Keratinocyte (primary cell): ENCODE measurements at places on chromosomes 5 and 9. TPM values are rescaled to one million over a fixed set of nuclear protein-coding genes. Genes with fewer than 3 reads are reported as not detected.
A peak's percentile ranks its signal among the peaks of the same experiment; 100 is the strongest.

Gene LCN9
- polyA plus RNA-seq: not detected in 3 replicates

GRCh38 chr9:129027224-129027684, 877 bp downstream of the SH3GLB2 start:
- H3K4me3 ChIP-seq: peak overlapping the region; percentile 64
- no peak for DNase-seq
- no peaks in the 10 kb centered on the region for H3K27me3 ChIP-seq

Gene SPINK6
- polyA plus RNA-seq: 25.8 to 67.7 TPM (median 35.5 TPM) in 3 replicates

GRCh38 chr9:7930613-7931012, 131.0 kb upstream of the DMAC1 start:
- H3K4me3 ChIP-seq: no peak overlapping the region
- no peaks in the 10 kb centered on the region for H3K27me3 ChIP-seq
- no peaks in the 10 kb centered on the region for H3K36me3 ChIP-seq
- H3K27ac ChIP-seq: no peak overlapping the region
- no peaks in the 10 kb centered on the region for H3K4me1 ChIP-seq

DNA sequence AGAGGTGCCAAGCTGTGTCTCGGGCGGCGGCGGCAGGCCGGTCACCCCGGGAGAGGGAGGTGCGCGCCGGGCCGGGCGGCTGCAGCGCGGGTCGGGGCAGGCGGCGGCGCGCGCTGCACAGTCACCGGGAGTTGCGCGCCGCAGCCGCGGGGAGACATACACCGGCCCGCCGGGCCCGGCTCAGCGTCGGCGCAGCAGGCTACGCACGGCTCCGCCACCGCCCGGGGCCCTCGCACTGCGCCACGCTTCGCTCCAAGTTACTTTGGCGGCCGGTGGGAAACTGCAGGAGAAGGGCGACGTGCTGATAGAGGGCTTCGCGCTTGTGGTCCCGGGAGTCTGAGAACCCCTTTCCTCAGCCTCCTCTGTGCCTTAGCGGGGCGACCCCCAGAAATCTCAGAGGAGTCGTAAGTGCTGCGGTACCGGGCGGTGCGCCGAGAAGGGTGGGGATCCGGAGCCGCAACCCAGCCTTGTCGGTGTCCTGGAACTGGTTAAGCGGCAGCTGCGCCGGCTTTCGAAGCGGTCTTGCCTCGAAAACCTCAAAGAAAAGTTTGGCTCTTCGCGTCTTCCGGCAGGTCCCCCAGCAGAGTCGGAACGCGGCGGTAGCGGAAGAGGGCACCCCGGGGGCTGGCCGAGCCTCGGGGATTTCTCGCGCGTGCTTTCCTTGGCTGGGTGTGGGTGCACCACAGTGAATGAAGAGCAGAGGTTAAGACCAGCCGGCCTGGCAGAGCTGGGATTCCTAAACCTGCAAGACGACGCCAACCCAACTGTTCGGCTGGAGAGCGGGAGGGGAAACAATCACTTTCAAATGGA, at the start of gene EFNA5:
Gene EFNA5 (minus strand): TSS at position 6 of the 810 bp plus-strand sequence.
- no peak for DNase-seq
- H3K4me1 ChIP-seq: peaks cover 12% of the 10 kb centered on the region
- peak within 1 kb of the TSS; percentile 65 for H3K4me3 ChIP-seq
- peak within 1 kb of the TSS; percentile 88 for H3K27ac ChIP-seq
- H3K36me3 ChIP-seq: no peaks in the 10 kb centered on the region

Gene CDKN2A
- 65.1 to 125 TPM (median 65.3 TPM) in 3 replicates for polyA plus RNA-seq

DNA sequence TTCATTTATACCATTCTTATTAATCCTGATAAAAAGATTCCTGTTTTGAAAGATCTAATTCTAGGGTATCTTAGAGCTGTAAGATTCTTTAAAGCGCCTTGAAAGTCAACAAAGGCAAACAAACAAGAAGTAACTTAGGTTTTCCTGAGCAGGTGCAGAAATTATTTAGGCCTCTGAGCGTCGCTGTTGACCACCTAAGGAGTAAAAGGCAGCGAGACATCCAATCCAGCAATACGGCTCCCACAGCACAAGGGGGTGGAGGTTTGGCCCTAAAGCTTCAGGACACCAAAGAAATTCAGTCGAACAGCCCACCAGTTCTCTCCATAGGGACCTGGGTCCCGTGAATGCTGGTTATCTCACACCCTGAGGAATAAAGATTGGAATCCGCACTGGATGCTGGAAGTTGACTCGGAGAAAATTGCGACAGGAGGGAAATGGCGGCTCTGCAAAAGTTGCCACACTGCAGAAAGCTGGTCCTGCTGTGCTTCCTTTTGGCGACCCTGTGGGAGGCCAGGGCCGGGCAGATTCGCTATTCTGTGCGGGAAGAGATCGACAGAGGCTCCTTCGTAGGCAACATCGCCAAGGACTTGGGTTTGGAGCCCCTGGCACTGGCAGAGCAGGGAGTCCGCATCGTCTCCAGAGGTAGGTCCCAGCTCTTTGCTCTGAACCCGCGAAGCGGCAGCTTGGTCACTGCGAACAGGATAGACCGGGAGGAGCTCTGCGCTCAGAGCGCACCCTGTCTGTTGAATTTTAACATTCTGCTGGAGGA, at the start of gene PCDHGA2:
Gene PCDHGA2 (plus strand): TSS at position 223 of the 769 bp plus-strand sequence.
- H3K27me3 ChIP-seq: peaks cover 11% of the 10 kb centered on the region
- H3K4me1 ChIP-seq: no peaks in the 10 kb centered on the region
- H3K27ac ChIP-seq: no peak within 1 kb of the TSS
- H3K36me3 ChIP-seq: no peaks in the 10 kb centered on the region
- DNase-seq: no peak
- peak within 1 kb of the TSS; percentile 14 for H3K4me3 ChIP-seq

DNA sequence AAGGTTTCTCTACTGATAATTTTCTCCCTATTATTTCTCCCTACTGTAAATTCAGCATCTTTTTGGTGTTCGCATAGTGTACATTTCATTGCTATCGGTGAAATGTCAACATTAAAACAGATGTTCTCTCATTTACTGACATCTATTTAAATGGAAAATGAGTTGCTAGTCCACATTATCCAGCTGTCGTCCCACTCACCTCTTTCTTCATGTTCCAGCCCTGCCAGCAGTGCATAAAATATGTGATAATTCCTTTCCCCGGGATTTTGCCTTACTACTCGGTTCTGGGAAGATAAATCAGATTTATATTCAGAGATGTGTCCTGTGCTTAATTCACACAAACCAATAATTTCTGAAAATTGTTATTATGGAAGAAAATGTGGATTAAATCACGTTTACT, 155.8 kb downstream of the MYO10 start:
- H3K4me1 ChIP-seq: peaks cover 7% of the 10 kb centered on the region
- peaks cover 35% of the 10 kb centered on the region for H3K36me3 ChIP-seq
- no peak for DNase-seq
- no peak overlapping the region for H3K4me3 ChIP-seq

- peaks cover 11% of the 10 kb centered on the region for H3K27me3 ChIP-seq
- no peak overlapping the region for H3K27ac ChIP-seq
- H3K4me1 ChIP-seq: no peaks in the 10 kb centered on the region
These were observed 237.5 kb downstream of the GADD45G start for GRCh38 chr9:89842267-89842768.

Gene HAVCR2
- polyA plus RNA-seq: 0.03 TPM in 1 of 3 replicates, not detected in the others

DNA sequence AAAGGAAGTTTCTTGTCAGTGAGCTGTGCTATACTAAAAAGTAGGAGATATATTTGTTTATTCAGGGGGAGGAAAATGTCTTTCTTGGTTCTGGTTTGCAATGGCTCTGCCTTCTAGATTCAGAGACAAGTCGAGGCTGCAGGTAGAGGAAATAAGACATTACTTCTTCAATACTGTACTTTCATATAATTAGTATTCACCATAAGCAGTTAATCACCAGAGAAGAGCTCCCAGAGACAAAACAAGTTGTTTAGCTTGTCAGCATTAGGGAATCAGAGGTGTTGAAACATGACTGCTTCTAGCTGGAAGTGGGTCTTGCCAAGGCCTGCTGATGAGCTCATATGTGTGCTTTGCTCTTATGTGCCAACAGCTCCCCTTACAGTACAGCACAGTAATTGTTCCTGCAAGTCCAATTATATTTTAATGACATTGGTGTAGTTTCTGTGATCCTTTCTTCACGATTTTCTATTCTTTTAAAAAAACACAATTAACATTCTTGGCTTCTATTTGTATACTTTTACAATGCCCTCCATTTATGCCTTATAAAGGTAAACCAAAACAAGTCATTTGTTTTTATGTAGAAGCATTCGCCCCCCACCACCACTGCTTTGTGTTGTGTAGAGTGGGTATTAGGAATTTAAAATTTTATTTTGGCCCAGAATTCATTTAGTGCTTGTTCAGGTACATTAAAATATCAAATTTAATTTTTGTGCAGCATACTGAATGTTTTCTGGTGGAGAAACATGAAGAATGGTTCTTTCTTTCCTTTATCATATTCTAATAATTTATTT, 112.2 kb downstream of the RPS23 start:
- H3K4me1 ChIP-seq: peaks cover 25% of the 10 kb centered on the region
- H3K4me3 ChIP-seq: no peak overlapping the region
- H3K27me3 ChIP-seq: no peaks in the 10 kb centered on the region
- DNase-seq: peak; percentile 83
- H3K36me3 ChIP-seq: no peaks in the 10 kb centered on the region

DNA sequence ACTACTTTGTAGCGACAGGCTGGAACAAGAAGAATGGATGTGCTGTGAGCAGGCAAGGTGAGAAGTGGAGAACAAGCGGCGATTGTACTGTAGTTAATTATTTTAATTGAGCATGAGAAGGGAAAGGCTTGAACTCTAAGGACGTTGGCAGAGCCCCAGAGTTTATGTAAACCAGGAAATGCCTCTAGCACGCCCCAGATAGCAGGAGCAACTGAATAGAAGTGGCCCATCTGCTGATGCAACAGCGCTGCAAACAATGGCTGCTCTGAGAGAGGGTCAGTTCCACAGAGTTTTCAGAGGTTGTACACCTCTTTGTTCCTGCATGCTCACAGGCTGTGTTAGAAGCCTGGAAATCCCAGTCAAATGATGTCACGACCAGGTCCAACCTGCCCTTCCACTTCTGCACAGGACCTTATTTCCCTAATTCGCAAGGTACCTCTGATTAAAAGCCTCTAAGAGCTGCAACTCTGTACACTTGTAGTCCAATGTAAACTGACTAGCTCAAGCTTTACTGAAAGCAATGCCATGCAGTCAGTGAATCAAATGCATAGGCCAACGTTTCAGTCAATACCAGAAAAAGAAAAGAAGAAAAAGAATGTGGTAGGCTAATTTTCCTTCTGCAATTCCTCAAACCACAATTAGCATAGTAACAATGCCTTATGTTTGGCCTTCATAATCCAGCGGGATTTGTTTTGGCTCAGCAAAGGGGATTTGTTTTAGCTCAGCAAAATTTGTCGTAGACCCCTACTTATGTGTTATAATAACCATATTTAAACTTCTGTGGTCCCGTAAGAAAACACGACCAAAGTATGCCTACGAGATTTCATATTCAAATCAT, 119.6 kb upstream of the RETREG1 start:
- DNase-seq: no peak
- no peak overlapping the region for H3K4me3 ChIP-seq
- no peaks in the 10 kb centered on the region for H3K27me3 ChIP-seq
- peaks cover 12% of the 10 kb centered on the region for H3K36me3 ChIP-seq
- H3K27ac ChIP-seq: peak overlapping the region; percentile 85
- peaks cover 19% of the 10 kb centered on the region for H3K4me1 ChIP-seq

Gene SH2D3C
- polyA plus RNA-seq: 0.12 to 0.21 TPM in 2 of 3 replicates, not detected in the other

GRCh38 chr9:114278881-114279570, 43.9 kb upstream of the ORM1 start:
- peaks cover 66% of the 10 kb centered on the region for H3K4me1 ChIP-seq
- H3K27ac ChIP-seq: peak overlapping the region; percentile 96
- no peak overlapping the region for H3K4me3 ChIP-seq
- H3K27me3 ChIP-seq: no peaks in the 10 kb centered on the region

Gene SEC24A
- polyA plus RNA-seq: 14.2 to 19.2 TPM (median 18.3 TPM) in 3 replicates

GRCh38 chr5:141431286-141431685, 979 bp downstream of the PCDHGA12 start:
- DNase-seq: no peak
- H3K4me1 ChIP-seq: no peaks in the 10 kb centered on the region
- no peak overlapping the region for H3K27ac ChIP-seq
- no peaks in the 10 kb centered on the region for H3K36me3 ChIP-seq
- H3K4me3 ChIP-seq: no peak overlapping the region

Gene PLPPR1
- polyA plus RNA-seq: 0.03 TPM in 1 of 3 replicates, not detected in the others

DNA sequence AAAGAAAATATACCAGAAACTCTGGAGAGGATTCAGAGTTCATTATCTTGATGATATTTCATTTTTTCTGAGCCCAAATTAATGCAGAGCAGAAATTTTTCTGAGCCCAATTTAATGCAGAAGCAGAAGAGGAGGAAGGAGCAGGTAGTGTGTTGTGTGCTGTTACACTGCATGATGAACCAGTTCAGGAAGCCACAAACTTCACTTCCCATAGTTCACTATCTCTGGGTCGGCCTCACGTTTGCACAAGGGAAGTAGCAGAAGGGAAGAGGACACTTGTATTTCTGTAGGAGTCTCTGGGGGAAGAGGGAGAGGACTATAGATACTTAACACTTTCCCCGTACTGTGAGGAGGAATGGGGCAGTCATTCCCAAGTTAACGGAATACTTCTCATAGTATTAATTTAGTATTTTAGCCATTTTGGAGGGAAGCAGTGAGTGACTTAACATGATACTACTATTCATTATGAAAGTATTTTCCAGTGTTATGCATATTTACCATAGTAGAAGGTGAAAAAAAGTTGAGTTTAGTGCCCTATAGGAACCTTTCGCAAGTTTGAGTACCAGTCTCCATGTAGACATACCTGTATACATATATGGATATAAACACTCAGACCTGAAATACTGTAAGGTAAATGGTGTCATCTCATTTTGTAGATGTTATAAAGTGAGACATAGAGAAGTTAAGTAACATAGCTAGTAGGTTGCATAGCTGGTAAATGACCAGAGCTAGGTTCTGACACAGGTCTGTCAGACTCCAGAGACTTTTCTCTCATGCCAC, 30.0 kb downstream of the XPA start:
- H3K4me1 ChIP-seq: no peaks in the 10 kb centered on the region
- peaks cover 25% of the 10 kb centered on the region for H3K36me3 ChIP-seq
- H3K27ac ChIP-seq: no peak overlapping the region
- H3K4me3 ChIP-seq: no peak overlapping the region

Gene TGFBI
- polyA plus RNA-seq: 270 to 490 TPM (median 379 TPM) in 3 replicates

- no peak for DNase-seq
- H3K36me3 ChIP-seq: no peaks in the 10 kb centered on the region
- no peak overlapping the region for H3K27ac ChIP-seq
- peaks cover 5% of the 10 kb centered on the region for H3K4me1 ChIP-seq
These were observed 78.6 kb downstream of the GRIA1 start for GRCh38 chr5:153569036-153569435.

Gene PLEKHG4B
- polyA plus RNA-seq: 0.10 to 0.12 TPM in 2 of 3 replicates, not detected in the other

Gene SNCB
- polyA plus RNA-seq: 0.21 to 1.00 TPM (median 0.69 TPM) in 3 replicates

- no peaks in the 10 kb centered on the region for H3K27me3 ChIP-seq
- no peak for DNase-seq
- no peaks in the 10 kb centered on the region for H3K36me3 ChIP-seq
These were observed 12.6 kb downstream of the ERGIC1 start for GRCh38 chr5:172846677-172847076.

GRCh38 chr5:18281947-18282581, 647.8 kb downstream of the TAF11L14 start:
- no peak overlapping the region for H3K4me3 ChIP-seq
- H3K4me1 ChIP-seq: no peaks in the 10 kb centered on the region
- no peak overlapping the region for H3K27ac ChIP-seq
